H54 (cell line): ENCODE measurements at places on chromosomes 5 and 9.
A peak's percentile ranks its signal among the peaks of the same experiment; 100 is the strongest.

- DNase-seq, result no peak
Observed at GRCh38 chr5:160835818-160836528, 16.0 kb downstream of the ATP10B start.

GRCh38 chr9:97934321-97935115, 3.5 kb downstream of the HEMGN start:
- DNase-seq, result no peak

GRCh38 chr9:74361508-74361907, 135.6 kb upstream of the RORB start:
- no peak for DNase-seq

DNA sequence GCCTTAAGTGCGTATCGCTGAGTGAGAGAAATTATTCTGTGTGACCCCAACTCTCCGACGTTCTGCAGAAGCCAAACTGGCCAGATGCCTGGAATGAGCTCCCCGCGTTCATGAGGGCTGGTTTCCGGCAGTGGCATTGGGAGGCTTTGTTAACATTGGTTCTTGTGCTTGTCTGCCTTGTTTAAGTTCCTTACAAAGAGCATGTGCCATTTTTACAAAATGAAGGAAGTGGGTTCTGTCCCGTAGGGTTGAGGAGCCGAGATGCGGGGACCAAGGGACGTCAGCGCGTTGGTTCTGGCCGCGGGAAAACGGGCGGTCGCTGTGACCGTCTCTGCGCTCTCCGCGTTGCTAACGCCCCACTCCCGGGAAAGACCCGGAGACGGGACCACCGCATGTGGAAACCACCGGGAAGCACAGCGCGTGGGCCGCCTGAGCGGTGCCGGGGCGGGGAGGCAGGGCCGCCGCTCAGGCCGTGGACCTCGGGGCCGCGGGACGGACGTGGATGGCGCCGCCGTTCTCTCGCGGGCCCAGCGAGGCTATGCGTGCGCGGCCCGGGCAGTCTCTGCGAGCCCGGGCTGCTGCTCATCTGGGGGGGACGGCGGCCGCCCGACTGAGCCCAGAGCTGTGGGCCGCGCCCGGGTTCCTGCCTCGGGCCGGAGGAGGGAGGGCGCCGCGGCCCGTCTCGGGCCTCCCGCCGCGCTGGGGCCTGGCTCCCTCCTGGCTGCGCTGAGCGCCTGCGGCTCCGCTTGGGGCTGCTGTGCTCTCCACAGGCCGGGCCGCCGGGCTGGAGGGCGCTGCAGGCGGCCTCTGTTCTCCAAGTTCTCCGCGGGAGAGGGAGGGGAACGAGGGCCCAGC, 13.4 kb downstream of the RABL6 start:
- no peak for DNase-seq

- DNase-seq, result no peak
Observed at GRCh38 chr9:1051584-1052275, 1.6 kb downstream of the DMRT2 start.

DNA sequence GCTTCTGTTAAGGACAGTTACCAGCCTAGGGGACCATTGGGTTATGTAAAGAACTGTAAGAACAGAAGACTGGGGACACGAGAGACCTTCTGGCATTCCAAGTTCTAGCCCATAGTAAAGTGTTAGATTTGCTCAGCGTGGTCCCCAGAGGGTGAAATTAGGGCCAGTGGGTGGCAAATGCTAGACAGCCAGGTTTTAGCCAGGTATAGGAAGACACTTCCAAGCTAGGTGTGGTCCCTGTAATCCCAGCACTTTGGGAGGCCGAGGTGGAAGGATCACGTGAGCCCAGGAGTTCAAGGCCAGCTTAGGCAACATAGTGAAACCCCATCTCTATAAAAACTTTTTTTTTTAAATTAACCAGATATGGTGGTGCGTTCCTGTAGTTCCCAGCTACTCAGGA, 34.3 kb downstream of the ATPSCKMT start:
- no peak for DNase-seq

DNA sequence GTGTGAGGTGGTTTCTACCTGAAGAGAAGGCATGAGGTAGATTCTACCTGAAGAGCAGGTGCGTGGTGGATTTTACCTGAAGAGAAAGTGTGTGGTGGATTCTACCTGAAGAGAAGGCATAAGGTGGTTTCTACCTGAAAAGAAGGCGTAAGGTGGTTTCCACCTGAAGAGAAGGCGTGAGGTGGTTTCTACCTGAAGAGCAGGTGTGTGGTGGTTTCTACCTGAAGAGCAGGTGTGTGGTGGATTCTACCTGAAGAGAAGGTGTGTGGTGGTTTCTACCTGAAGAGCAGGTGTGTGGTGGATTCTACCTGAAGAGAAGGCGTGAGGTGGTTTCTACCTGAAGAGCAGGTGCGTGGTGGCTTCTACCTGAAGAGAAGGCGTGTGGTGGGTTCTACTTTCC, 192.8 kb downstream of the MED10 start:
- DNase-seq, result no peak

GRCh38 chr9:78486661-78487060, 189.7 kb downstream of the PSAT1 start:
- DNase-seq, result no peak

GRCh38 chr9:110157823-110158664, 49.9 kb downstream of the C9orf152 start:
- DNase-seq, result no peak

- no peak for DNase-seq
Observed at GRCh38 chr5:160961761-160962160, 109.8 kb upstream of the ATP10B start.

DNA sequence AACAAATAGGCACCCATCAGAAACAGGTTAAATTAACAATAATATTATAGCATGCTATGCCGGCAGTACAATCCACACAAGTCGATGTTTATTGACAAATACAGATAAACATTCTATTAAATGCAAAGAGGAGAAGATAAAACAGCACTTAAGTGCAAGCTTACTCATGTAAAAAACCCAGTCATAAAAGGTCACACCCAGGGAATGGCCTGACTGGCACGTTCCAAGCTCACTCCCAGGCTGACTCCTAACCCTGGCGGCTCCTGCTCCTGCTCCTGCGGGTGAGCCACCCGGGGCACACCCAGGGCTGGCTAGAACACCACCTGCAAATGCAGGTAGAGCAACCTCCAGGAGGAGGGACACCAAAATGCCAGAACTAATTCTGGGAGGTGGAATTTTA, 66.9 kb downstream of the SEMA4D start:
- DNase-seq, result peak; percentile 72

DNA sequence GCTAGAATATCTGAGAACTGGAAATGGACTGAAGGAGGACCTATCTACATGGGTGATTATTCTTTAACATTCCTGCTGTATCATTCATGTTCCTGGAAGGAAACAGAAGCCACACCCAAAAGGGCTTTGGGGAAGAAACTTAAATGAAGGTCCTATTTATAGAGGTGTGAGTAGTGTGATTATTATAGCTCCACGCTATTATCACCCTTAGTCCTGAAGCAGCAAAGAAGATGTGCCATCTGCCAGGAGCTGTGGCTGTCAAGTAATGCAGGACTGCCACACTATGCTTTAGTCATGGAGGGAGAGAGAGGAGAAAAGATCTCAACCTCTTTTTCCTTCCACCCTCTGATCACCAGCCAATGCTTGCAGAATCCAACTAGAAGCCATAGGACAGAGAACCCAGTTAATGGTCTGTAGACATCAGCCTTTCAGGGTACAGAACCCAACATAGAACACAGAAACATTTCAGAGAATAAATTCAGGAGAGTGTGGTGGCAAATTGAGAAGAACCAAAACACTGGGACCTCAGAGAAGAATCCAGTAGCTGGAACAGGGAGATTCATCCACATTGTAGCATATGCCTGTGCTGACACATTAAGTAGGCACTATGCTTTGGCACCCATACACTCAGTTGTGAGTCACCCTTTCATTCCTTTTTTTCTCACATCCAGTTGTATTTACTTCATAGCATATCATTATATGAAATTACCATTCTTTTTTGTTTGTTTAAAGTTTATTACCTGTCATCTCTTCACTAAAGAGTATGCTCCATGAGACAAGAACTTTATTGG, 21.0 kb upstream of the RNF180 start:
- DNase-seq, result no peak

DNA sequence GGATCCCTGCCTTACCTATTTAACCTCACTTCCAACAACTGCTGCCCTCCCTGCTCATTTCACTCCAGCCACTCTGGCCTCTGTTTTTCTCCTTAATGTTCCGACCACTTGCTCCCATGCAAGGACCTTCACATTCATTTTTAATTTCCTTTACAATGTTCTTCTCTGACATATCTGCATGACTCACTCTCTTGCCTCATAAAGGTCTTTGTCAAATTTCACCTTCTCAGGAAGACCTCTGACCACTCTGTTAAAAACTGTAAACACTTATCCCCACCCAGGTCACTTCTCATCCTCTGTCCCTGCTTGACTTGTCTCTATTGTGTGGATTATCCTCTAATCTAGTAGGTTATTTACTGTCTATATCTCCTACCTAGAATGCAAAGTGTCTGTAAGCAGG, 751.2 kb downstream of the BRINP1 start:
- no peak for DNase-seq

DNA sequence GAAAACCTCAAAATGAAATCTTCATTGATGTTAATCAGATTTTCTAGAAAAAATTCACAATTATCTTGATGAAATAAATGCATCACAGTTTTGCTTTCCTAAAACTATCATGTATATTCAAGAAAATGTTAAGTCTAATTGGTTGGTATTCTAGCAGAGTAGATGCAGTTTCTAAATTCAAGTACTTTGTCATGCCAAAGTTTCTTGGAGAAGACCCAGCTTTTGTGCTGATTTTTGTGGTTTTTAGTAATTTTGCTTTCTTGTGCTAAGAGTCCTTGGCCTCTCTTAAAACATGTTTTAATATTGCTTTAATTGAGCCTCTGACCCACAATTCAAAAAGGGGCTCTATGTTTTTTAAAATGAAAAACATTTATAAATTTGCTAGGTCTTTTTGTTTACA, 924.8 kb upstream of the PTPRD start:
- no peak for DNase-seq

GRCh38 chr5:143758750-143759149, 53.2 kb upstream of the HMHB1 start:
- no peak for DNase-seq

- DNase-seq, result no peak
Observed at GRCh38 chr5:66812291-66812690, 216.1 kb downstream of the MAST4 start.

GRCh38 chr5:156913719-156914370, 49.2 kb downstream of the TIMD4 start:
- DNase-seq, result no peak

DNA sequence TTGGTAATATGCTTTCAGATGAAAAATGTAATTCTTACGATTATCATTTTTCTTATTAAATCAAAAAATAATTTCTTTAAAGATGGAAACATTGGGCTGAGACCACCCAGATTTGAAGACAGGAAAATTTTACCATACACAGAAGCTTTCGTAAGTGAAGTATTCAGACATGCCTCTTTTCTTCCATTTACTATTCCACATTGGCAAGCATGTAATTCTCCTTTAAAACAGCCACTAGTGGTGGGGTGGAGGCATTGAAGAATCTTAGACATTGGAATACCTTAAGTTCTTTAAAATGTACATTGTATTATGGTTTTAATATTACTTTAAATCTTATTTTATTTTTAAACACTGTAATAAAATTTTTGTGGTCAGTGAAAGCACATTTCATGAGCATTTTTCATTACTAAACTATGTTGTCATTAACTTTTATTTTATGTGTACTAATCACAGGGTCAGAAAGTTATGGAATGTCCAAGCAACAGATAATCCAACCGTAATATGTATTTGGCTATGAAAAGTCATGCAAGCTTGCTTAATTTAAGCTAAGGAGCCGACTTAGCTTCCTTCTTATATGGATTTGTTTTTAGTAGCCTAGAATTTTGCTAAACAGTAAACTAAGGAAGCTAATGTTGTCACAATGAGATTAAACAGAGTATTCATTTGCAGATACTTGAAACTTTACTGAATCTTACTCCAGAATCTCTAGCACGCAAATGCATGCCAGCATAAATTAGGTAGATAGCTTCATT, 97.4 kb upstream of the ALDH1A1 start:
- no peak for DNase-seq

- no peak for DNase-seq
Observed at GRCh38 chr9:70340572-70340971, 73.9 kb downstream of the KLF9 start.

GRCh38 chr5:92147266-92147665, 764.1 kb upstream of the ARRDC3 start:
- no peak for DNase-seq

DNA sequence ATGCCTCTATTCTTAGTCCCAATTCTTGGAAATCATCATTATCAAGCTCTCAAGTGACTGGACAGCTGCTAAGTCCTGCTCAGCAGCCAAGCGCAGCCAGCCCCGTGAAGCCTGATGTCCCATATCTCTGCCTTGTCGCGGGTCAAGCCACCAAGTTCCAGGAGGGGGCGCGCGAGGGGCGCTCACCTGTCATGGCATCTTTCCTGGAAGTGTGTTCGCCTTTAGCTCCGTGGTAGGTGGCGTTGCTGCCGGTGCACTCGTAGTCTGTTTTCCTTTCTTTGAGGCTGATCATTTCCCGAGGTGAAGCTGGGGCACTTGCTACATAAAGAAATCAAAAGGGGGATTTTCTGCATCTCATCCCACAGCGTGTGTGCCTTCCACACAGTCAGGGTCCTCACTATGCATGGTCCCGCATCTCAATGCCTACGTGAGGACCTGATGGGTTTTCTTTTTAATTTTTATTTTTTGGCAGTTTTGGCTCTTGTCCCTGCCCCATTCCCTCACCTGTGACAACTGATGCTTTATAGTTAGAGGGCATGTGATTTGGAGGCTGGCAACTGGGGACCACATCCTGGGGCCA, 227.0 kb upstream of the DAP start:
- peak; percentile 17 for DNase-seq

DNA sequence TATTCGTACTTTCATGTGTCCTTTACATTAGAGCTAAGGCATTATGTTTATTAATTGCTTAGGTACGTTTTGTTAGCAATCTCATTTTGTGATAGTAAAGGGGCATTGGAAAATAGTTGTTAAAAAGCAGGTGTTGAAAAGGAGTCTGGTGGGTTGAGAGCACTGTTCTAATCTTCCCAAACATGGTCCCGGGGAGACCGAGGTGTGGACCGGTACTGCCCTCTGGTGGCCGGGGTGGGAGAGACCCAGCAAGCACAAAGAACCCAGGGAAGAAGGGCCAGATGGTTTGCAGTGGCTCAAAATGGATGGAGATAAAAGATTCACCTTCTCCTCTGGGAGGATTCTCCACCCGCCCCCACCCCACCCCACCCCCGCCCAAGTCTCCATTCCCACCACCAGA, 26.1 kb downstream of the IDNK start:
- DNase-seq, result peak; percentile 76

GRCh38 chr9:18185196-18185595, 288.8 kb upstream of the ADAMTSL1 start:
- DNase-seq, result no peak
